ENCODE measurements at places on chromosomes 2 and 18. TPM values are rescaled to one million over a fixed set of nuclear protein-coding genes. Genes with fewer than 3 reads are reported as not detected.

Gene RAD51AP2
- total RNA-seq, result not detected

- DNase-seq, result peak; percentile 94
Observed at GRCh38 chr18:12839526-12840196, 44.4 kb downstream of the PTPN2 start.

Gene ASTL
- 9.7 TPM for total RNA-seq

DNA sequence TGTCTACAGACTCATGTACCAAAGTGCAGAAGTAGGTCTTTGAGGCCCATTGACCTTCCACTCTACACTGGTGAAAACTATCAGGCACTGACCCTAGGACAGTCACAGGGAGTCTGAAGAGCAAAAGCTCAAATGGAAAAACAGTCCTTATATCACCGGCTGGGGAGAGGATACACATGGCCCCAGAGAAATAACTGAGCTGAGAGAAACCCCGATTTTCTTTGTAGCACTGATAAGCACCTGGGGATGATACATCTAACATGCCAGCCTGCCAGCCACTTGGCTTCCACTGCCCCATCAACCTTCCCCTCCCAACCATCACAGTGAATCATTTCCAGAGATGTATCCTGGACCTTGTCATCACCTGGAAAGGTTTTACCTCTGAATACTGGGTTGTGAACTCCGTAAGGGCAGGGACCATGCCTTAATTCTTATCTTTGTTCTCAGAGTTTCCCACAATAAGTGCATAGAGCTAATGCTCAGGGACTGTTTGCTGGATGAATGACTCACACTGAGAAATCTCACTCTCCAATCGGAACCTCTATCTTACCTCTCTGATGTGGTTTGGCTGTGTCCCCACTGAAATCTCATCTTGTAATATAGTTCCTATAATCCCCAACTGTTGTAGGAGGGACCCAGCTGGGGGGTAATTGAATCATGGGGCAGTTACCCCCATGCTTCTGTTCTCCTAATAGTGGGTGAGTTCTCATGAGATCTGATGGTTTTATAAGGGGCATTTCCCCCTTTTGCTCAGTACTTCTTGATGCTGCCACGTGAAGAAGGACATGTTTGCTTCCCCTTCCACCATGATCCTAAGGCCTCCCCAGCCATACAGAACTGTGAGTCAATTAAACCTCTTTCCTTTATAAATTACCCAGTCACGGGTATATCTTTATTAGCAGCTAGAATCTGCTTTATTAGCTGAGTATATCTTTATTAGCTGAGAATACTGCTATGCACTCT is 37.1 kb downstream of the EVA1A start:
- no peak for DNase-seq

DNA sequence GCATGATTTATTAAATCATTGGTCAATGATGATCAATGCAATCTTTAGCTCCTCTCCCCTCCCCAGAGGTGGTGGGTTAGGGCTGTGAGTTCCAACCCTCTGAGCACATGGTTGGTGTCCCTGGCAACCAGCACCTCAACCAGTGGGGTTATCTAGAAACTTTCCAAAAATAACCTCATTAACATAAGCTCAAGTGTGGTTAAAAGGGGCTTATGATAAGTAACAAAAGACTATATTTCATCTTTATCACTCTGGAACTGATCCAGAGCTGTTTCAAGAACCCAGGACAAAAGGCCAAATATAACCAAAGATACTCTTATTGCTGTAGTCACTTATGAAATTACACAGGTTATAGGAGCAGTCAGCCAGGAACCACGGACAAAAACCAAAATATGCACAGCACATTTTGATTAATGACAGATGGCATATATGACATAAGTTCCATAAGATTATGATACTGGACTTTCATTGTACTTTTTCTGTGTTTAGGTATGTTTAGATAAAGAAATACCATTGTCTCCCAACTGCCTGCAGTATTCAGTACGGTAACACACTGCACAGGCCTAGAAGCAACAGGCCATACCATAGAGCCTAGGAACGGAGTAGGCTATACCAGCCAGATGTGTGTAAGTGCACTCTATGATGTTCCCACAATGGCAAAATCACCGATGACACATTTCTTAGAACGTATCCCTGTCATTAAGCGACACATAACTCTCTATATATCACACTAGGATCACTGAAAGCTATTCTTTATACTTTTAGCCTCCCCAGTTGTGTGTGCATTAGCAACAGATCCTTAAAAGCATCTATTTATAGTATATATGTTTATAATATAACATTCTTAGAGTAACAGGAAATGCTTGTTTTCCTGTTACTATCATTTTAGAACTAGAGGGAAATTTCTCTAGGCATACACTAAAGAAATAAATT is 31.9 kb downstream of the KIDINS220 start:
- no peak for DNase-seq

GRCh38 chr2:2392332-2392731 is 61.3 kb upstream of the MYT1L start:
- no peak for DNase-seq
